ENCODE measurements at places on chromosomes 5 and 9.

DNA sequence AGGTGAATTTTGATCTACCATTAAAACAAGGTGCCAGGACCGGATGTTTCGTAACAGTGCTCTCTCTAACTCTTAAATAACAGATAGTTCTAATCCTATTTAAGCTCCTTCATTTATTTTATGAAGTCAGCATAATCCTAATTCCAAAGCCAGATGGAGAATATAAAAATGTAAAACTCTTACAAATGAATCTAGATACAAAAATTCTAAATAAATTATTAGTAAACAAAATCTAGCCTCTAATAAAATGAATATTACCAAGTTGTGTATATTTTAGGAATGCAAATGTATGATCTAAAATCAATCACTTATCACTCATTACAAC is 32.4 kb upstream of the IL33 start:
- no peak for DNase-seq

DNA sequence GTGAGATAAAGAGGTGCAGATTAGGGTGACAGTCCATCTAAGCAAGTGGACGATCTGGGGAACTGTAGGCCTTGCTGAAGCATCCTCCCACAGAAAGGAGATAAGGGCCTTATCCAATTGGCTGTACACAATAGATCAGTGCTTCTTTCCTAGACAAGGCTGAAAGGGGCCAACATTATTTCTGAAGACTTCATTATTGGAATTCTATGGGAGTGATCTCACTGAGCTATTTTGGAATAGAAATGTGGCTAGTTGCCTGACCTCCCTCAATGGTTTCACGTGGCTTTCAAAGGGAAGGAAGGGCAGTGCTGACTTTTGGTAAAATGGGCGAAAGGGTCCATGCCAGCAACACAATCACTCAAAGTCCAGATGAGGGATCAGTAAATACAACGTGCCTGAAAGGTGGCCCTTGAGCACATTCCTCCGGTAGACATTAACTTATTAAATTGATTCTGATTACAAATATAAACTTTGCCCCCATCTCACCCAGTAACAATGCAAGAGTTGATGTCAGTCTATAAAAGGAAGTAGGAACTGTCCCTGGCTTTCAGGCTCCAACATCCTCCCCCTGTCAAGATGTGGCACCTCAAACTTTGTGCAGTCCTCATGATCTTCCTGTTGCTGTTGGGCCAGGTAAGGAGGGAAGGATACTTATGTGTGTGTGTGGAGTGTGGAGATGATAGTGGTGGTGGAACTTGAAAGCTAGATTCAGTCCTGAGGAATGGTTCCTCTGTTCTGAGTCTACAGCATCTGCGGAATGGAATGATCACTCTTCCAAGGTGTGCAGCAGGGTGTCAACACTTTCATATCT is at the start of gene LEAP2:
TSS of gene LEAP2 (plus strand) at position 550 of the 811 bp plus-strand sequence. CDS start at position 577, 27 bp downstream.
- DNase-seq, result no peak

DNA sequence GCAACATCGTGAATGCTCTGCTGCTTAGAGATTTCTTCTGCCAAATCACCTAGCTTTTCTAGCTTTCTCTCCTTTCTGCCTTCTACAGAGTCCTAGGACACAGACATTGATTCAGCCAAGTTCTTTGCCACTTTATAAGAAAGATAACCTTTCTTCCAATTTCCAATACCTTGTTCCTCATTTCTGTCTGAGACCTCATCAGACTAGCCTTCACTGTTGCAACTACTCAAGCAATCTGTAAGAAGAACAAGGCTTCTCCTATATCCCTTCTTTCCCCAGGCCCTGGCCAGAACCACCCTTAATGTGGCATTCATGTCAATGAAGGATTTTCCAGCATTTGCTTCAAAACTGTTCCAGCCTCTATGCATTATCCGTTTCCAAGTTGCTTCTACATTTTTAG is 24.3 kb downstream of the FBXO10 start:
- DNase-seq, result no peak

GRCh38 chr5:176489077-176489476 is 40.9 kb downstream of the FAF2 start:
- DNase-seq, result no peak

Measured in SIG-M5 (cell line).